ENCODE measurements at places on chromosomes 1 and 21.

DNA sequence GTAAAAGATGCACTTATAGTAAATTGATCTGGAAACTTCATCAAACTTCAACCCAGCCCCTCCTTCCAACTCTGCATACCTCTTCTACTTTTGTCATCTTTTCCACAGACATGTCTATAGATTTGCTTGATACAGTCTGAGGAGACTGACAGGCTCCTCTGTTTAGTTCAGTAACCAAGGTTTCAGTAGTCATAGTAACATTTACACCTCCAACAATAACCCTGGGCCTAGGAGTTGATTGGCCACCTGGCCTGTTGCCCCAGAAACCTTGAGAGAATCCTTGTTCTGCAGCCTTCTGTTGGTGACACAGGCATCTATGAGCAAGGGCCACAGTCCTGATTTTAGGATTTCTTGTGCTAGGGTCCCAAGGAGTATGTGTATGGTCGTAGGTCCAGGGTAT is at the start of gene CFAP141:
CFAP141 (minus strand) TSS at position 138 of the 400 bp plus-strand sequence; CDS start at position 112, 26 bp downstream.
- peak; percentile 44 for DNase-seq

DNA sequence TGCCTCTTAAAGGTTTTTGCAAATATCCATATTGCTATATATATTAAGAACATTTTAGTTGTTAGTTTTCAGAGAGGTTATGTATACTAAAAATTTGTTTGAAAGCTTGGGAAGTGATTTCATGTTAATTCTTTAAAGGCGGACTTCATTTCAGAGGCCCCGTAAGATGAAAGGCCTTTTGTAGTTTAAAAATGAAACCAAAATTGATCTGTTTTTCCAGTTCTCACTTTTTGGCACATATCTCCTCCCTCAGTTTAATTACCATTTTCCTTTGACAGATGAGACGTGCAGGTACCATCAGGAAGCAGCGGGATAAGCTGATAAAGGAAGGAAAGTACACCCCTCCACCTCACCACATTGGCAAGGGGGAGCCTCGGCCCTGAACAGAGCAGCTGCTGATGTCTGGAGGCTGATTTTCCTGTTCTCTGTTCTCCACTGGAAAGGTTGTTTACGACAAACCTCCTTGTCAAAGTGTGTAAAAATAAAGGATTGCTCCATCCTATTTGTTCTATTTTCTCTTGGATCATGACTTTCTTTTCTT is 8.0 kb downstream of the NDUFS5 start:
- DNase-seq, result no peak

- DNase-seq, result no peak
Measured at GRCh38 chr1:46379996-46380395, 14.1 kb upstream of the FAAH start.

DNA sequence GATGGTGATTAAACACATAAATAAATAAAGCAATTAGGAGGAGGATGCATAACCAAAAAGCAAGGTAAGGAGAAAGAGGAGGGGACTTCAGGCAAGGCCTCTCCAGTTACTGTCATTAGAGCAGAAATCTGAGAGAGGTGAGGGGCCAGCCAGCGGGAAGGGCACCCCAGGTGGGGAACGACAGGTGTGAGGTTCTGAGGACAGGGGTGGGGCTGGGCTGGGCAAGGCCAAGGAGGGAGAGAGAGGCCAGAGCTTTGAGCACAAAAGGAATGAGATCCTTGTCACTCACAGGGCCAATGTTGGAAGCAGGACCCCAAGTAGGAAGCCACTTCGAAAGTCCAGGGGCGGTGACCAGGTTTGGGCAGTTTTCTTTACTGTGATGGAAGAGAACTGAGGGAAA is 182.2 kb upstream of the RAB4A start:
- DNase-seq, result no peak

- DNase-seq, result peak; percentile 15
Measured at GRCh38 chr1:168708698-168709404, 20.2 kb downstream of the DPT start.

GRCh38 chr1:84407958-84408422 is 9.7 kb downstream of the DNASE2B start:
- no peak for DNase-seq

- DNase-seq, result no peak
Measured at GRCh38 chr1:191615101-191615821, 543.0 kb upstream of the RGS18 start.

DNA sequence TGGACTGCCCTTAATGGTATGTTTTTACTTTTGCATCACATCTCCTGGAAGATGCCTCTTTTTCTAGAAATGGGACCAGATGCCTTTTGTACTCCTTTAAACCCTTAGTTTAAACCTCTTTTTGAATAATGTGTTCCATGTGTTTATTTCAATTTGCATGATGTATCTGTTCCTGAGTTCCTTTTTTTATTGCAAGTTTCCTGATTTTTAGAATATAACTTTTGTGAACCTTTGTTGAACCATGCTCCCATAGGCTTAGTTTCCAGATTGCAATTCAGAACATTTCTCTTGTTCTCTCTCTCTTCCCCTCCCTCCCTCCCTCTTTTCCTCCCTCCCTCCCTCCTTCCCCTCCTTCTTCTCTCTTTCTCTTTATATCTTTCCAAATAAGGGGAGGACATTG is 81.9 kb downstream of the RGL1 start:
- DNase-seq, result no peak

GRCh38 chr1:210684466-210685294 is 356.0 kb downstream of the HHAT start:
- DNase-seq, result no peak

DNA sequence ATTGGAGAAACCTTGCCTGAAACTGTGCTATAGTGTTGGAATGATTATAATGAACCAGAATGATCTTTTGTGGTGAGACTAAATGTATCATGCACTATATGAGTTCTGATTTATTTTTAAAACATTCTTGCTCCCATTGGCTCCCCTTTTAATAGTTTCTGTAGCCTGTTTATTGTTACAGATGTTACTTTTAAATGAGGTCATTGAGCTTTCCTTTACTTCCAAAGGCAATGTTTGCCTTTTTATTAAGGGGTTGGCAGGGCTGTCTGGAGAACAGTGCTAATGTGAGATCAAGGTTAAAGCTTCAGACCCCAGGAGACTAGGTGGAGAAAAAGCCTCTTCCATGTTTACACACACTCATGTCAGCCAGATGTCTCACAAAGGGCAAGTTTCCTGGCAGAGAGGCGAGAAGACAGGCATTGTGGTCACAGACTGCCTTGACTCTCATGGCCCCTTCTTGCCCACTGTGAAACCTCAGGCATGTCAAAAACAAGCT is 120.6 kb upstream of the RAVER2 start:
- no peak for DNase-seq

- no peak for DNase-seq
Measured at GRCh38 chr1:112092656-112093371, 103.3 kb upstream of the KCND3 start.

DNA sequence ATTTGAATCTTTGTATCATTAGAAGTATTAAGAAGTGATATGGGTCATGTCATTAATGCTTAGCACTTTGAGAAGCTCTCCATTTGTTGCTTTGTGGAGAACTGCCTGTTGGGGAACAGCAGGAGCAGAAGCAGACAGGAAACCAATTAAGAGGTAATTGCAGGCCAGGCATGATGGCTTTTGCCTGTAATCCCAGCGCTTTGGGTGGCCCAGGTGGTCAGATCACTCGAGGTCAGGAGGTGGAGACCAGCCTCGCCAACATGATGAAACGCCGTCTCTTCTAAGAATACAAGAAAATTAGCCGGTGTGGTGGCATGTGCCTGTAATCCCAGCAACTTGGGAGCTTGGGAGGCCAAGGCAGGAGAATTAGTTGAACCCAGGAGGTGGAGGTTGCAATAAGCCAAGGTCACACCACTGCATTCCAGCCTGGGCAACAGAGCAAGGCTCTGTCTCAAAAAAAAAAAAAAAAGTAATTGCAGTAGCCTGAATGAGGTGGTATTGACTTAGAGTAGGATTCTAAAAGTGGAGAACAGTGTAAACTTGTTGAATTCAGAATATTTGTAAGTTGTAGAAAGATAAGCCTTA is 57.8 kb upstream of the FASLG start:
- no peak for DNase-seq

GRCh38 chr1:34833711-34834110 is 25.8 kb downstream of the SMIM12 start:
- peak; percentile 60 for DNase-seq

DNA sequence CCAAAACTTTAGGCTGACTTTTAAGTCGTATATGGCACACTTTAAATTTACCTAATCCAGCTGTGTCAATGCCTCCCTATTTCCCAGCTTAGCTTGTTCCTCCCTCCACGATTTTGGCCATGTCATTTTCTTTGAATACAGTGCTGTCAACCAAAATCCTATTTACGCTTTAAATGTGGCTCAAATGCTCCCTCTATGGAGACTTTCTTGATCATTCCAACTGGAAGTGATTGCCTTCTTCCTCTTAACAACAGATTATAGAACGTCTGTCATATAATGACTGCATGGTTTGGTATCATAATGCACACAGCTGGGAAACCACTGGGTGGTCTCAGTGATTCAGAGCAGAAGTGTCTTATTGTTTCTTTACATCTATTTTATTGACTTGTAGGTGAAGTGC is 18.9 kb upstream of the BATF3 start:
- no peak for DNase-seq

GRCh38 chr1:155062702-155063411 is 683 bp upstream of the EFNA4 start:
- peak; percentile 51 for DNase-seq

- peak; percentile 89 for DNase-seq
Measured at GRCh38 chr1:906600-907420, 16.9 kb upstream of the SAMD11 start.

DNA sequence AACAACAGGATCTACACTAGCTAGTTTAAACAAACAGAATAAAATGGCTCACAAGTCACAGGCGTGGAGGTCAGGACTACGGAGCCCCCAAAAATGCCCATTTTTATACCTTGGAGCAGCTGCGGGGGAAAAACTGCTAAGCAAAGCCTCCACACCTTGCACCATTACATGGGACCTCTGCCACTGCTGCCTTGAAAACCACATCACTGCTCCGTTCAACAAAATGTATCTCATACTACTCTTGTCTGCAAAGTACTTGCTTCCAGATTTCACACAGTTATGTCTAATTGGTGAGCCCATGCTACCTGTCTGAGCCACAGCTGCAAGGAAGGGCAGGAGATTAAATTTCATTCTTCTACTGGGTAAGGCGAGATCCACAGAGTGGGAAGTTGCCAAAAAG is 24.4 kb downstream of the MRPL39 start:
- DNase-seq, result no peak

DNA sequence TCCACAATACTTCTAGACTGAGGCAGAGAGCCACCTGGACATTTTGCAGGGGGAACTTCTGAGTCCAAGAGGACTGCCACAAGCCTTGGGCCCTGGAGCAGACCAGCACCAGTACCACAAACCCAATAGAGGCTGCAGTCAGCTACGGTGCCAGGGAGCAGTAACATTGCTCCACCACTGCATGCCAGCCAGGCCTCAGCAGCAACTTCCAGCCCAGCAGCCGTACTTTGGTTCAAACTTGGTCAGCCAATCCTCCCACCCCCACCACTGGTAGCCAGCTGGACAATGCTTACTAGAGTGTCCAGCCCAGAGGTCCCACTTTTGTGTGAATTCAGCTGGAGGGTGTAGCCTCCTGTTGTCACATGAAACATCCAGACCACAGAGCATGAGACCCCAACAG is 107.4 kb downstream of the SLC5A9 start:
- DNase-seq, result no peak

DNA sequence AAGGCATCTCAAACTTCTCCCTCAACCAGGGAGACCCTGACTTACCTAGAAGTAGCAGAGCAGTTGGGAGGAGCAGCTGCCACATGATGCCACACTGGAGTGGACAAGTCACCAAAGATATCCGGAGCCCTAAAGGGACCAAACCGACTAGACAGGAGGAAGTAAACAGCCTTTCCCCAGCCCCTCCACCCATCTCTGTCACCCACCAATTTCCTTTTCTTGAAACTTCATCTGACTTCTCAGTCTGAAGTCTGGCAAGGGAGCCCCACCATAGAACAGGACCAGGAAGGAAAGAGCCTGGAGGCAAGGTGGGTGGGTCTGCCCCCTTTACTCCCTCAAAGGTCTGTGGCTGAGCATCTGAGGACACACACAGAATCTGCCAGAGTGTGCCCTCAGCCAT is at the start of gene FCGR3A:
FCGR3A (minus strand) TSS at position 167 of the 400 bp plus-strand sequence; CDS start at position 85, 82 bp downstream.
- no peak for DNase-seq

GRCh38 chr21:45158491-45159423 is 84.4 kb downstream of the ADARB1 start:
- no peak for DNase-seq

GRCh38 chr1:246271516-246271915 is 235.6 kb downstream of the SMYD3 start:
- DNase-seq, result no peak

- DNase-seq, result no peak
Measured at GRCh38 chr1:16077406-16078245, 4.2 kb upstream of the FAM131C start.

DNA sequence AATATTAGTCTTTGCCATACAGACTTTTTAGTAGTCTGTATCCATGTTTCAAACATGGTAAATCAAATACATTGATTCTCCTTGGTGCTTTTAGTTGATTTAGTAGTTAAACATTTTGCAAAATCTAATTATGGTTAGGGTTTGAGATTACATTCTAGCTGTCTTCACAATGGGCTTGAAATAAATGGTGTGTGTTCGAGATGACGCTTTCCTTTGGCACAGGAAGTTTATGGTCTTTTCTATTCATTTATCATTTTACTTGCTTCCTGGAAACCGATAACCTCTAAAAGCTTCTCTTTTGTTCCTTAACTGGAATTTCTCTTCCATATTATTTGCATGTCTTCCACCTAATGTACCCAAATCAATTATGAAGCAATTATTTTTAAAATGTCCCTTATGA is 38.4 kb downstream of the ZP4 start:
- DNase-seq, result no peak

DNA sequence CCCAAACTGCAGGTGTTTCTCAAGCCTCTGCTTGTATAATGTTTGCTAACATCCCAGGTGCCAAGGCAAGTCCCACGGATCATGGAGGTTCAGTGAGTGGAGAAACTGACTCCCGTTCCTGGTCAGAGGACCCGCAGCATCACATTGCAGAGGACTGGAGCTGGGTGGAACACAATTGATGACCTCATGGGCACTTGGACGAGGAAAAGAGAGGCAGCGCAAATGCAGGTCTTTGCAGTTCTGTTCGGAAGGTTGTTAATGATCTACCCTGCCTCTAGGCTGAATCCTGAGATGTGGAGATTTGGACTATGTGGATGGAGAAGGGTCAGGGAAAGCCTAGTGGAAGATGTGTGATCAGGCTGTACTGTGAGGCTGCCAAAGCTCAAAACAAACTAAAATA is 192.9 kb downstream of the DUSP10 start:
- DNase-seq, result no peak

DNA sequence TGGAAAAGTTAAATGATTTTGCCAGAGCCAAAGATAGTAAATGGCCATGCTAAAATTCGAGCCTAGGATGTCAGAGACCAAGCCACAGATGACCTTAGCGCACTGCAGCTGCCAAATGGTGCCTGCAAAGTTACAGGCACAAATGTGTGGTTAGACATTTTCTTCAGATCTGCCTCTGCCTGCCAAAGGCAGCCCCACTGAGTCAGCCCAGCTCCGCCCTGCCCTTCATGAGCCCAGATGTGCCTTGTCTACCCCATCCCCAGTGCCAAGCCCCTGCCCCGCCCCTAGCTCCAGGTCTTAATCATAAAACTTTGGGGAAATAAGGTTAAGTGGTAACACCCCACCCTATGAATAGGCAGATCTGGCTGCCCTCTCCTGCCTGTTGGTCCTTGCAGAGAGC is 105.9 kb downstream of the DTL start:
- no peak for DNase-seq

GRCh38 chr1:41754540-41754939 is 164.2 kb downstream of the HIVEP3 start:
- peak; percentile 41 for DNase-seq

All from common myeloid progenitor, CD34-positive (primary cell).